ENCODE measurements at places on chromosomes 1 and 21.

DNA sequence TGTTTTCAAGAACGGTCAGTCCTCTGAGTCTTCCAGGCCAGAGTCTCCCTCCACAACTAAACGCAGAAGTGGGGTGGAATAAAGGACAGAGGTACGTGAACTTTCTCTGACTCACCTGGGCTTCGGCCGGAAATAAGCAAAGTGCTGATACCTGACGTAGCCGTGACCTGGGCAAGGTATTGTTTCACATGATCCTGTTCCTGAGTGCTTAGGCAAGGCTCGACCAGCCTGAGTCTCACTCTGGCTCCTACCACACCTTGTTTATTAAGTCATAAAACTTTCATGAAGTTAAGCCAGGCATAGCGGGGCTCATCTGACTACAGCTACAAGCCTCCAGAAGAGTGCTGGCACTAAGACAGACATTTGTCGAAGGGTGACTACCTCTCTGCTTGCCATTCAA is 327.5 kb downstream of the SETD4 start:
- no peaks in the 10 kb centered on the region for H3K36me3 ChIP-seq
- H3K27ac ChIP-seq: no peak overlapping the region
- no peak for DNase-seq
- H3K4me3 ChIP-seq: no peak overlapping the region
- H3K27me3 ChIP-seq: peaks cover 3% of the 10 kb centered on the region

- H3K27ac ChIP-seq: no peak overlapping the region
- H3K4me3 ChIP-seq: no peak overlapping the region
- H3K4me1 ChIP-seq: no peaks in the 10 kb centered on the region
- H3K36me3 ChIP-seq: no peaks in the 10 kb centered on the region
- no peak for DNase-seq
- no peaks in the 10 kb centered on the region for H3K27me3 ChIP-seq
Measured at GRCh38 chr1:211876851-211877590, 46.5 kb upstream of the LPGAT1 start.

DNA sequence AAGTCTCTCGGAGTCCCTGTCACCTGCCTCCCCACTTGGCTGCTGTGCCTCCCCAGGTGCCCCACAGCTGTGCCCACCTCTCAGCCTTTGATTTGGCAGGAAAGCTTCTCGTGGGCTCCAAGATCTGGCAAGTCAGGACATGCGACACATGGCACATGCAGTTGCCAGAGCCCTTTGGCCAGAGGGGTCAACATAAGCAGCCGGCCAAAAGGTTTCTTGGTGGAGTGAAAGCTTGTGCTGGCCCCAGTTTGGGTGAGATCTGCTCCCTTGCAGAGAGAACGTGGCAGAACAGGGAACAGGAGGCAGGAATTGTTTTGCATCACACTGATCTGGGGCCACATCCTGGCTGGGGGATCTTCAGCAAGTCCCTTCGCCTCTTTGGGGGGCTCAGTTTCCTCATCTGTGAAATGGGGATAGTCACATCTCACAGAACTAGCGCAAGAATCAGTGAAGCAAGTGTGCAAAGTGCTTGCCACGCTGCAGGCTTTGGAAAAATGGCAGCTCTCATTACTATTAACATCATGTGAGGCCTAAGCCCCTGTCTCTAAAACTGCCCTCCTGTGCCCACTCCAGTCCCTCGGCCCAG is 232.6 kb downstream of the TRABD2B start:
- H3K27me3 ChIP-seq: no peaks in the 10 kb centered on the region
- H3K4me1 ChIP-seq: no peaks in the 10 kb centered on the region
- no peak overlapping the region for H3K4me3 ChIP-seq
- DNase-seq: no peak
- H3K36me3 ChIP-seq: no peaks in the 10 kb centered on the region

- H3K36me3 ChIP-seq: no peaks in the 10 kb centered on the region
- peak; percentile 68 for DNase-seq
- peak within 1 kb of the TSS; percentile 71 for H3K4me3 ChIP-seq
- peaks cover 50% of the 10 kb centered on the region for H3K27me3 ChIP-seq
Measured at GRCh38 chr1:19643602-19644394, at the start of gene NBL1. TSS of gene NBL1 (plus strand) at chr1:19644311. CDS start at chr1:19655031, 10,720 bp downstream.

DNA sequence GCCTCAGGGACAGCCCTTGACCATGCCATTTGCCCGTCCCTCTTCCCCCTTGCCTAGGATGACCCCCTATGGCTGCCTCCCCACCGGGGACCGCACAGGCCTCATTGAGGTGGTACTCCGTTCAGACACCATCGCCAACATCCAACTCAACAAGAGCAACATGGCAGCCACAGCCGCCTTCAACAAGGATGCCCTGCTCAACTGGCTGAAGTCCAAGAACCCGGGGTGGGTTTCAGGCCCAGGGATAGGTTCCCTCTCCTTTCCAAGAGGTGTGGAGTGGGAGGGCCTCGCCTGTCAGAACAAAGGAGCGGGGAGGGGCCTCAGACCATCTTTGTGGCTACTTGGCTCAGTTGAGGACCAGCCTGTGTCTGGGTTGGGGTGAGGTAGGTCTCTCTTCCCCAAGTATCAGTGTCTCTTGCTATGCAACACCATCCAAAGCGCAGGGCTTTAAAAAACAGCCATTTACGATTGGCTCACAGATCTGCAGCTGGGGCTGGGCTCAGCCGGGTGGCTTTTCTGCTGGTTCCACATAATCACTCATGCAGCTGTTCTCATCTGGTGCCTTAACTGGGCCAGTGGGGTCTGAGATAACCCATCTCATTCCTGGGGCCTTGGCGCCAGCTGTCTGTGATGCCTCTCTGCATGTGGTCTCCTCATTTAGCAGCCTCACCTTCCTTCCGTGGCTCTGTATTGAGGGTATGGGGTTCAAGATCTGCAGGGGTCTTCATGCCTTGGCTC is 71.7 kb downstream of the PIK3CD start:
- DNase-seq: no peak
- H3K36me3 ChIP-seq: peaks cover 88% of the 10 kb centered on the region
- no peak overlapping the region for H3K4me3 ChIP-seq
- no peak overlapping the region for H3K27ac ChIP-seq
- H3K27me3 ChIP-seq: no peaks in the 10 kb centered on the region
- peaks cover 98% of the 10 kb centered on the region for H3K4me1 ChIP-seq

GRCh38 chr21:35517865-35518264 is 468.8 kb upstream of the RUNX1 start:
- H3K4me1 ChIP-seq: no peaks in the 10 kb centered on the region
- no peak for DNase-seq
- no peak overlapping the region for H3K27ac ChIP-seq
- H3K4me3 ChIP-seq: no peak overlapping the region

GRCh38 chr1:150061632-150062101 is 5.9 kb upstream of the VPS45 start:
- no peak overlapping the region for H3K4me3 ChIP-seq
- no peak for DNase-seq
- no peaks in the 10 kb centered on the region for H3K27me3 ChIP-seq
- no peaks in the 10 kb centered on the region for H3K36me3 ChIP-seq
- peaks cover 6% of the 10 kb centered on the region for H3K4me1 ChIP-seq

GRCh38 chr21:38649120-38649519 is 150.8 kb upstream of the ERG start:
- no peaks in the 10 kb centered on the region for H3K36me3 ChIP-seq
- peaks cover 6% of the 10 kb centered on the region for H3K27me3 ChIP-seq
- no peak overlapping the region for H3K4me3 ChIP-seq
- no peak overlapping the region for H3K27ac ChIP-seq

- no peaks in the 10 kb centered on the region for H3K36me3 ChIP-seq
- no peak overlapping the region for H3K27ac ChIP-seq
- H3K4me1 ChIP-seq: no peaks in the 10 kb centered on the region
Measured at GRCh38 chr1:224524679-224525078, 90.1 kb upstream of the WDR26 start.

GRCh38 chr1:5563861-5564577 is 428.2 kb downstream of the NPHP4 start:
- H3K27ac ChIP-seq: no peak overlapping the region
- peaks cover 25% of the 10 kb centered on the region for H3K27me3 ChIP-seq
- DNase-seq: no peak

DNA sequence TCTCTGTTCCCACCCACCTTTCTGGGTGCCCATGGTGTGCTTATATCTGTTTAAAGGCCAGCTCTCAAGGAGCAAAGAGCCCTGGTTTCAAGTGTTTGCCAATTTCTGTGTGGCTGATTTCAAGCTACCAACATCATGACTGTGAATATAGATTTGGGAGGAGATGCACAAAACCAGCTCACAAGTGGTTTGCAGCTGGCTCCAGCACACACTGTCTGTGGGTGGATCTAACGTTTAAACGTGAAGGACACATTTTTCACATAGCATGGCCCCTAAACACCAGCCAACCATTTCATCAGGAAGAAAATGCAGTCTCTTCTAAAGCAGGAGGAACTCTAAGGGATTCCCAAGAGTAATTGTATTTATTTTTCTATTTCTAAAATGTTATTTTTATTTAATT is 65.2 kb downstream of the FCRL5 start:
- H3K4me3 ChIP-seq: no peak overlapping the region
- no peaks in the 10 kb centered on the region for H3K4me1 ChIP-seq
- no peak for DNase-seq
- H3K36me3 ChIP-seq: no peaks in the 10 kb centered on the region

DNA sequence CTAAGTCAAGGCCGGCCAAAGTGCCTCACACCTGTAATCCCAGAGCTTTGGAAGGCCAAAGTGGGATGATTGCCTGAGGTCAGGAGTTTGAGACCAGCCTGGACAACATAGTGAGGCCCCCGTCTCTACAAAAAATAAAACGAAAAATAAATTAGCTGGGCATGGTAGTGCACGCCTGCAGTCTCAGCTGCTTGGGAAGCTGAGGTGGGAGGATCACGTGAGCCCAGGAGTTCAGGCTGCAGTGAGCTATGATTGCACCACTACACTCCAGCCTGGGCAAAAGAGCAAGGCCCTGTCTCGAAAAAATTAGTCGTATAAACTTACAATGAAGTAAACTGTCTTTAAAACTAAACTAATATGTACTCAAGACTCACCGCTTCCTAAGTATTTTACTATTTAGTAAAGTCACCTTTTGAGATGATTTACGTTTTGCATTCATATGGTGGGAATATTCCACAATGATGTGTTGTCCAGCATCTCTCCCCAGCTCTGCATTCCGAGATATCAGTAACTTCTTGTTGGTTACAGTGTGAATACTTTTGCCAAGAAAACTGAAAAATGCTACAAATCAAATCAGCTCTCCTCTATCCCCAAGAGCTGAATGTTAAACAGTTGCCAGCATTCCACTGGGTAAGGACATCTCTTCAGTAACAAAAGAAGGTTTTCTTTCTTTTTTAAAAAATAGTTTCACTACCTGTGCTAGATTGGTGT is 84.9 kb upstream of the C21orf91 start:
- no peaks in the 10 kb centered on the region for H3K4me1 ChIP-seq
- H3K4me3 ChIP-seq: no peak overlapping the region
- H3K27me3 ChIP-seq: no peaks in the 10 kb centered on the region
- no peak overlapping the region for H3K27ac ChIP-seq

DNA sequence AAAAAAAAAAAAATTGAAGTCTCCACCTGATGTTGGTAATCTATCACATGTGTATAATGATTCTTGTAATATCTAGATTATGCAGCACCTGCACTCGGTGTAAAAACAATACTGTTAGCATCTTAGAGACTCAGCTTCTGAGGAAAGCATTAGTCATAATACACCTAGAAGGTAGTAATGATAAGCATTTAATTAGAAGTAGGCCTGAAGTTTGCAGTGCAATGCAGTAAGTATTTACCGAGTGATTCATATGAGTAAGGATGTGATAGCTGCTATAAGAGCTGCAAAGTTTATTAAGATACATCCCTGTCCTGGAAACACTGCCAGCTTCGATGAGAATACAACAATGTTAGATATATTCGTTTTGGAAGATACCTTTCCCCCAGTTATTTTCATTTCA is 196.4 kb downstream of the GREM2 start:
- DNase-seq: no peak
- H3K27me3 ChIP-seq: no peaks in the 10 kb centered on the region
- no peaks in the 10 kb centered on the region for H3K4me1 ChIP-seq

- no peak overlapping the region for H3K4me3 ChIP-seq
- no peaks in the 10 kb centered on the region for H3K36me3 ChIP-seq
- DNase-seq: no peak
- no peak overlapping the region for H3K27ac ChIP-seq
- H3K4me1 ChIP-seq: no peaks in the 10 kb centered on the region
- H3K27me3 ChIP-seq: peaks cover 31% of the 10 kb centered on the region
Measured at GRCh38 chr21:38205940-38206339, 50.9 kb upstream of the KCNJ15 start.

GRCh38 chr1:85577419-85578320 is 2.9 kb upstream of the CCN1 start:
- no peak overlapping the region for H3K27ac ChIP-seq
- H3K4me3 ChIP-seq: peak overlapping the region; percentile 46
- no peaks in the 10 kb centered on the region for H3K36me3 ChIP-seq
- peaks cover 55% of the 10 kb centered on the region for H3K27me3 ChIP-seq

- no peaks in the 10 kb centered on the region for H3K27me3 ChIP-seq
- no peak for DNase-seq
Measured at GRCh38 chr1:78678324-78678723, 28.7 kb downstream of the IFI44 start.

DNA sequence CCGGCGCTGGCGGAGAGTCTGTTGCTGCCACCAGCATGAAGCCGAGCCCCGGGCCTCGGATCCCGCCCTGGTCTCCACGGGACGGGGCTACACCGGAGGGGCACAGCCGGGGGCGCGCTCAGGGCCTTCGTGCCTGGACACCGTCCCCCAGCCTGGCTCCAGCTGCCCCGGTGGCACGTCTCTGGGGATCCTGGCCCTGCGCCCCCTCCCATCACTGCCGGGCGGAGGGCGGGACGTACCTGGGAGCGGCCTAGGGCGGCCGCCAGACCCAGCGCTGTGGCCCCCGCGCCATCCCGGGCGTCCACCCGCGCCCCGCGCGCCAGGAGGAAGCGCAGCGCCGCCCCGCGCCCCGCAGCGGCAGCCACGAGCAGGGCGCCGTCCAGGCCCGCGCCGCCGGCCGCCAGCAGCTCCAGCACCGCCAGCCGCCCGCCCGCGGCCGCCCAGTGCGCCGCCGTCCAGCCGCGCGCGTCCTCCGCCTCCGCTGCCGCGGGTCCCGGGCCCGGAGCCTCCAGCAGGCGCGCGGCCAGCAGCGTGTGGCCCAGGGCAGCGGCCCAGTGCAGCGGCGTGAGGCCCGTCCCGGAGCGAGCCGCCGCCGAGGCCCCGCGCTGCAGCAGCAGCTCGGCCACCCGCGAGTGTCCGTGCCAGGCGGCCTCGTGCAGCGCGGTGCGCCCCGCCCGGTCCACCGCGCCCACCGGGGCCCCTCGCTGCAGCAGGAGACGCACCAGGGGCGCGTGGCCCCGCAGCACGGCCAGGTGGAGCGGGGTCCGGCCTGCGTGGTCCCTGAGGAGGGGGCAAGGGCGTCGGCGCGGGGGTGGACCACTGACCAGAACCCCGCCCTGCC is 1.0 kb downstream of the ANKRD65 start:
- no peak overlapping the region for H3K4me3 ChIP-seq
- H3K36me3 ChIP-seq: no peaks in the 10 kb centered on the region
- H3K4me1 ChIP-seq: peaks cover 4% of the 10 kb centered on the region
- DNase-seq: no peak

DNA sequence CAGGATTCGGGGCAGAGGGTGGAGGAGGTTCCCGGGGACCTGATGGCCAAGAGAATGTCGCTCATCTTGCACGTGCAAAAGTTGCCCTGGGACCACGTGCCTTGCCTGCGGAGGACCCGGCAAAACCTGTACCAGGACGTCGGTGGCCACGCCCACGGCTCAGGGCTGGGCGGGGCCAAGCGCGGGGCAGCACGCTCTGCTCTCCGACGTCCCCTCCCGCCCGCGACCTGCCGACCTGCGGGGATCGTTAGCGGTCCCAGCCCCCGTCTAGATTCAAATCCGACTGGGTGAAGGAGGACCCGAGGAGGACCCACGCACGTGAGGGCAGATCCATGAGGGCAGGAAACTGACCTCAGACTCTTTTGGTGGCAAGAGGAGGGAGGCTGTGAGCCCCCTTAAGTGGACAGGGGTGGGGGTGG is at the start of gene C1orf167:
Gene C1orf167 (plus strand): TSS at position 206 of the 419 bp plus-strand sequence. CDS start 2,208 bp downstream, outside the sequence.
- no peak within 1 kb of the TSS for H3K27ac ChIP-seq
- no peaks in the 10 kb centered on the region for H3K27me3 ChIP-seq
- no peak for DNase-seq
- H3K4me1 ChIP-seq: peaks cover 10% of the 10 kb centered on the region
- no peaks in the 10 kb centered on the region for H3K36me3 ChIP-seq

Data from T-cell (primary cell).